Activated CD4-positive, alpha-beta T cell treated with anti-CD3 and anti-CD28 coated beads, Interleukin-2, amount 10 ng/mL, durations not matched to agents 7 days and 5 days (primary cell): ENCODE measurements at places on chromosomes 5 and 9. TPM values are rescaled to one million over a fixed set of nuclear protein-coding genes. Genes with fewer than 3 reads are reported as not detected.

DNA sequence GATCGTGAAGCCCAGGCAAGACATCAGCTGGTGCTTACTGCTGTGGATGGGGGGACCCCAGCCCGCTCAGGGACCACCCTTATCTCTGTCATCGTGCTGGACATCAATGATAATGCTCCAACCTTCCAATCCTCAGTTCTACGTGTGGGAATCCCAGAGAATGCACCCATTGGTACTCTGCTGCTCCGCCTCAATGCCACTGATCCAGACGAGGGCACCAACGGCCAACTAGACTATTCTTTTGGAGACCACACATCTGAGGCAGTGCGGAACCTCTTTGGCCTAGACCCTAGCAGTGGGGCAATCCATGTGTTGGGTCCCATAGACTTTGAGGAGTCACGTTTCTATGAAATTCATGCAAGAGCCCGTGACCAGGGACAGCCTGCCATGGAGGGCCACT, 960 bp downstream of the PCDHGC5 start:
- DNase-seq = no peak

Gene CAMLG
- 24.1 TPM for total RNA-seq

- peak; percentile 66 for DNase-seq
Measured at GRCh38 chr9:137387114-137387890, 35.7 kb downstream of the EXD3 start.

- no peak for DNase-seq
Measured at GRCh38 chr5:39892708-39893107, 467.9 kb upstream of the DAB2 start.
